ENCODE measurements at places on chromosomes 3 and 15. TPM values are rescaled to one million over a fixed set of nuclear protein-coding genes. Genes with fewer than 3 reads are reported as not detected.
A peak's percentile ranks its signal among the peaks of the same experiment; 100 is the strongest.

- DNase-seq, result no peak
These were observed 7.1 kb downstream of the MYEF2 start for GRCh38 chr15:48170981-48171380.

DNA sequence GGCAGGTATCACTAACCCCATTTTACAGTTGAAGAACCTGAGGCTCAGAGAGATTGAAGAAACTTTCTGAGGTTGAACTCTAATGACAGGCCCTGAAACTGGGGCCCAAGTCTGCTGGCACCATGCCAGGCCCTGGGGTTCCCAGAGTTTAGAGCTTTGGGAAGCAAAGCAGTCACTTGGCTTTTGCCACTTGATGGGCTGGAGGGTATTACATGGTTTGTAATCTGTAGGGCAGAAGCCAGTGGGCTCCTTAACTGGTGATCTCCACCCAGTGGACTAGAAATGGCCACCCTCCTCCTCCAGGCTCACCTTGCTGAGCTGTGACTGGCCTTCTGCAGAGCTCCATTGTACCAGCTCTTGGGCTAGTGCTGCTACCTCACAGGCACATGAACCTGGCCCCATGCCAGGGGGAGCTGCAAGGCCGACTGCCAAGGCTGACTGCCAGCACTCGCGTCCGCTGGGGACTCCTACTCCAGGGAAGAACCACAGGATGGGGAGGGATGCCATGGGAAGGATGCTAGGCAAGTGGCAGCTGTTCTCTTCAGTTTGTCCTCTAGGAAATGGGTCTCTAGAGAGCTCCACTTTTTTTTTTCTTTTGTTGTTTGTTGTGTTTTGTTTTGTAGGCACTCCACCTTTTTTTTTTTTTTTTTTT is 104.8 kb downstream of the ETFA start:
- DNase-seq, result peak; percentile 70

Gene CP
- not detected for total RNA-seq

Gene TGM5
- total RNA-seq, result not detected

Gene FAM3D
- total RNA-seq, result not detected

Gene CIDEC
- total RNA-seq, result not detected
